ENCODE measurements at places on chromosomes 7 and 10.

- ATAC-seq = no peak
Observed at GRCh38 chr7:19709249-19709578, 377 bp upstream of the POLR1F start.

DNA sequence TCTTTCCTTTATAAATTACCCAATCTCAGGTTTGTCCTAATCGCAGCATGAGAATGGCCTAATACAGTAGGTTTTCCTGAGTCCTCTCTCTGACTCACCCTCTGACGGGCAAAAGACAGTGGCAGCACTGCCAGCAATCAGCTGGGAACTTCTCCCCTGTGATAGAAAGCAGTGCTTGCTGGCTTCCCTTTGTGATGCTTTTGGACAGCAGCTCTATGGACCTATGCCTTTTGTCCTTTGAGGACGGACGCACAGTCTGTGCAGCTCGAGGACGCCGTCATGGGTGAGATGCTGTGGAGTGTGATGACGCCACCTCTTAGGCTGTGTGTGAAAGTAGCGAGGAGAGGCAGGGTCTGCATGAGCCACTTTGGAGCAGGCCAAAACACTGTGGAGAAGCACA is 68.8 kb downstream of the KIAA1217 start:
- ATAC-seq = no peak

GRCh38 chr7:15757041-15758000 is 70.8 kb upstream of the MEOX2 start:
- no peak for ATAC-seq

GRCh38 chr10:16776896-16777295 is 40.3 kb downstream of the RSU1 start:
- no peak for ATAC-seq

GRCh38 chr10:85873063-85873462 is 493.5 kb downstream of the GRID1 start:
- ATAC-seq = peak; percentile 21

Measured in activated CD4-positive, CD25-positive, alpha-beta regulatory T cell treated with anti-CD3 and anti-CD28 coated beads, Interleukin-2, amount 50 U/mL, for 24 hours (primary cell).